NCI-H2107 (cell line): ENCODE measurements at places on chromosomes 5 and 9.

DNA sequence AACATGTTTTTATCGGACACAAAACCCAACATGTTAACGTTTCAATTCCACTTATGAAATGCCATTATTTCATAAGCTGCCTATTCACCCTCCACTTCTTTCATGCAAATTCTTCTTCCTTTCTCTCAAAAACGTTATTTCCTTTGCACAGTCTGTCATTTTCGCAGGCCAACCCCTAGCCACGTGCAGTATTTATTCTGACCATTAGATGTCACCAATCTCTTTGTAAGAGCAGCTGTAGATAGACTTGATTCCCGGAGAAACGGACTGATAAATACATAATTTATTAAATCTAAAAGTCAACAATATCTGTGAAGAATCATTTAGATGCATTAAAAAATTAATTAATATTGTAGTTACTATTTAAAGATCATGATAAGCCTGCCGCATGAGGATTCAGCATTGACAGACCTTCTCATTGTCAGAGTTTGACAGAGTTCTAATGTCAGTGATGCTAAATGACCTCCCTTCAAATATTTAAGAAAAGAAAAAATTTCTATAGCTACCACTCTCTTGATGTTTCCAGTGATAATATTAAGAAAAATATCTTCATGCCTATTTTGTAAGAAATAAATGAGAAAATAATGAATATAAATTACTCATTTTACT is 933.6 kb downstream of the CDH12 start:
- no peak for DNase-seq

GRCh38 chr5:118891252-118891651 is 97.1 kb downstream of the DTWD2 start:
- no peak for DNase-seq

DNA sequence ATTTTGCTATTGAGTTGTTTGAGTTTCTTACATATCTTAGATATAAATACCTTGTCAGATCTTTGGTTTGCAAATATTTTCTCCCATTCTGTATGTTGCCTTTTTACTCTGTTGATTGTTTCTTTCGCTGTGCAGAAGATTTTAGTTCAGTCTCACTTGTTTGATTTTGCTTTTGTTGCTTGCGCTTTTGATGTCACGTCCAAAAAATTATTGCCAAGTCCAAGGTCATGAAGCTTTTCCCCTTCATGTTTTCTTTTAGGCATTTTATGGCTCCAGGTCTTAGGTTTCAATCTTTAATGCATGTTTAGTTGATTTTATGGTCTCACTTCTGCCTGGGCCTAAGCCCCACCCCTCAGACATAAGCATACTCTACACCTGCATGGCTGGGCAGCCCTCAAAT is 131.5 kb upstream of the TNC start:
- DNase-seq: no peak

GRCh38 chr9:35481347-35481975 is 8.4 kb upstream of the RUSC2 start:
- DNase-seq: peak; percentile 8

GRCh38 chr9:22863736-22864135 is 417.1 kb downstream of the DMRTA1 start:
- no peak for DNase-seq

- DNase-seq: no peak
These were observed 536.9 kb downstream of the CDH12 start for GRCh38 chr5:22316294-22316693.

- no peak for DNase-seq
These were observed 161.5 kb upstream of the DMAC1 start for GRCh38 chr9:7961076-7961475.

GRCh38 chr5:61534481-61535267 is 202.6 kb downstream of the ZSWIM6 start:
- DNase-seq: no peak

GRCh38 chr5:108505608-108506007 is 123.7 kb upstream of the FBXL17 start:
- DNase-seq: no peak

DNA sequence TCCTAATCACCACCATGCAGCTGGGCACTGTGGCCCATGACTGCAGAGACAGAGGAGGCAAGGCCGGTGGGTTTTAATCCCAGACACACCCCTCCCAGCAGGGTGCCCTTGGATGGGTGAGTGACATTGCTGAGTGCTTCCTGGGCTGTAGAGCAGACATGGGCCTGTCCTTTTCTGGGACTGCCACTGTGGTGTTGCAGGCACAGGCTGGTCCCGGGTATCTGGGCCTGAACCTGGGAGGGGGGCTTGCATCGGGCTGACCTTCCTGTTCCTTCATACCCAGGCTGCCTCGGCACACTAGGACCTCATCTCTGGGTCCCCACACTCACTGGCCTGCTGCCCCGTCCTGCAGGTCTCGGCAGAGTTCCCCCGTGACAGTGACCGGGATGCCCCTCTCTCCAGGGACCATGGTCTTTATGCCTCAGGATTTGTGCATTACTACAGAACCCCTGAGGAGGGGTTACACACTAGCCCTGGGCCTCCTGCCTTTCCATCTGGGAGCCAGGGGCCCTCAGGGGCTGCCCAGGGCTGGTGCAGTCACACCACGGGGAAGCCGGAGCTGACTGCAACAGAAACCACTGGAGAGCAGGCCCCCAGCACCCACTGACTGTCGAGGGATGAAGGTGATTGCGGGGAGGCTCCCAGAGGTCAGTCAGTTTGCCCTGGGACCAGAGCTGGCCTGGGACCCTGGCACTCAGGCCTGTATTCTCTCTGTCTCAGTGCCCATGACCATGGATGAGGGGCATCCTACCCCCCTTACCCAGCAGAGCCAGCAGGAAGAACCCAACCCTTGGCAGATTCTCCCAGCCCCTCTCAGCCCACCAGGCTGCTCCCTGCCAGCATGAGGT is 8.9 kb upstream of the SLC25A48 start:
- DNase-seq: no peak

- no peak for DNase-seq
These were observed 470.6 kb downstream of the PRDM9 start for GRCh38 chr5:23977997-23978396.

GRCh38 chr9:99966716-99967115 is 60.3 kb downstream of the STX17 start:
- no peak for DNase-seq

GRCh38 chr5:83404182-83404716 is 67.3 kb upstream of the VCAN start:
- DNase-seq: no peak

DNA sequence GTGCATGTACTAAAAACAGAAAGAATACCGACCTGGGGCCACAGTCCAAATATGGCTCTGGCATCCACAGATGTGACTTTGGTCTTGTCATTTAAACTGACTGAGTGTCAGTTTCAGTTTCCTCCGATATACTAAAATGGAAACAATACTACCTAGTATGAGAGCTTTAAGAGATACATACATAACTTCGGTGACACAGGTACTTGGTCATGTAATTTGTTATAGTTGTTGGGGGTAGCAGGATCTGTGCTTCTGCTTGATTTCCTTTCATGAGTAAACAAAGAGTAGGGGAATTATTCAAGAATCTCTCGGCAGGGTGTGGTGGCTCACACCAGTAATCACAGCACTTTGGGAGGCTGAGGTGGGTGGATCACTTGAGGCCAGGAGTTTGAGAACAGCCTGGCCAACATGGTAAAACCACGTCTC is 32.1 kb downstream of the MTMR12 start:
- no peak for DNase-seq

- DNase-seq: no peak
These were observed 4.1 kb downstream of the IL4 start for GRCh38 chr5:132677682-132678400.

GRCh38 chr5:115262011-115262320 is 711 bp downstream of the PGGT1B start:
- DNase-seq: no peak

- DNase-seq: no peak
These were observed 337.5 kb downstream of the NR2F1-AS1 start for GRCh38 chr5:93243481-93243880.

GRCh38 chr9:76687861-76688391 is 76.3 kb upstream of the PCA3 start:
- DNase-seq: no peak

GRCh38 chr5:158381614-158382160 is 522.7 kb upstream of the CLINT1 start:
- DNase-seq: no peak

GRCh38 chr5:137328463-137328862 is 170.7 kb downstream of the SPOCK1 start:
- no peak for DNase-seq

GRCh38 chr9:34171753-34172535 is 6.9 kb upstream of the UBAP1 start:
- DNase-seq: no peak

DNA sequence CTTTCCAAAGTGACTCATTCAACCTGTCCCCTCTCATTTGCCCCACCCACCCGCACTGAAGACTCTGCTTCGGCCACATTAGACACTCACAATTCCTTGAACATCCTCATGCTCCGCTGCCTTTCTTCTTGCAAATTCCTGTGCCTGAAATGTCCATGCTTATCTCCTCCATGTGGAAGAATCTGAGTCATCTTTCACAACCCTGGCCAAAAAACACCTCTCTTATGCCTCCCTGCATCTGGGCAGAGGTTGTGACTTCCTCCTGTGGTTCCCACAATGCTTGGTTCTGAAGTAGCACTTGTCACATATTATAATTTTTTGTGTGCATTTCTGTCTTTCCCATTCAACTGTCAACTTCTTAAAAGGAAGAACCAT is 238.6 kb downstream of the ENC1 start:
- DNase-seq: no peak

DNA sequence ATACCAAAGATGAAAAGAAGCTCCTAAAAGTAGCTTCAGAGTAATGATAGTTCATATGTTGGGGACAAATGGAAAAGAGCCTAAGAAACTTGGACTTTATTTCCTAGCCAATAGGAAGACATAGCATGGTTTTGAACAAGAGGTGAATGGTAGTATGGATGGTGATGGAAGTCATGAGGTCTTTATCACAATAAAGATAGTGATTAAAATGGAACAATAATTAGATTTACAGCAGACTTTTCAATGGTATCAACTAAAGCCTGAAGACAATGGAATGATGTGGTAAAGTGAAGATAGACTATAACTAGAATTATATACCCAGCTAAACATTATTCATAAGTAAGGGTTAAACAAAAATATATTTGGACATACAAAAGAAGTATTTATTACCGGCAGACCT is 131.2 kb downstream of the RAB3C start:
- no peak for DNase-seq

DNA sequence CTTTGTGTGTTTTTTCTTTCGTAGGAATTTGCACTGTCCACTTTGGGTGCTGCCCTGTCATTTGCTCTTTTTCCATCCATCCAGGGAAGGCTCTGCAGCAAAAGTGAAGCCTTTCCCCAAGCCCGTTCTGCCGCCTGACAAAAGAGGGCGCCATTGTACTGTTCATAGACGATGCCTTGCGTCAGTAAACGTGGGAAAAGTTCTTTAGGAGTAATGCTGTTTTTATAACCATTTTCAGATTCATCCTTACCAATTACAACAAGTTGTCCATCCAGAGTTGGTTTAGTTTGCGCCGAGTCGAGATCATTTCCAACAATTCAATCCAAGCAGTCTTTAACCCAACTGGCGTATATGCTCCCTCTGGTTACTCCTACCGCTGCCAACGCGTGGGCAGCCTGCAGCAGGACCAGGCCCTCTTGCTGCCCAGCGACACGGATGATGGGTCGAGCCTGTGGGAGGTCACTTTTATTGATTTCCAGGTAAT is 34.3 kb upstream of the RPS23 start:
- DNase-seq: peak; percentile 3

GRCh38 chr9:121443981-121444380 is 55.7 kb downstream of the GGTA1 start:
- DNase-seq: no peak

DNA sequence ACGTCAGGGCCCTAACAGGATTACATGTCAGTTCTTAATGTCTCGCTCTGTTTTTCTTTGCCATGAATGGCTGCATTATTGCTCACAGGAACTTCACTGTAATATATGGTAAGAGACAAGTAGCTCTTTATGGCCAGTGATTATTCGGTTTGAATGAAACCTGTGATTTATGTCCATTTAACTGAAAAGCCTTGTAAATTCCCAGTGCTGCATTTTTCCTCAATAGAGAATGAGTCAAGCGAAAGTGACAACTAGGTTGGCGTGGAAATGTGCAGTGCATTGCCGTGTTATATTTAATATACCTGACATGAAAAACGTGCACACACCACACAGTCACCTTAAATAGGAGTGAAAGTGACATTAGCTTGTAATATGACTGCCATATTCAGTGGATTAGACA is 163.1 kb downstream of the PBX3 start:
- no peak for DNase-seq

- DNase-seq: no peak
These were observed 179.0 kb upstream of the SGCD start for GRCh38 chr5:156147944-156148285.

- DNase-seq: no peak
These were observed 974 bp downstream of the HEMGN start for GRCh38 chr9:97936998-97937397.

- no peak for DNase-seq
These were observed 30.9 kb downstream of the GRAMD2B start for GRCh38 chr5:126454081-126454480.

DNA sequence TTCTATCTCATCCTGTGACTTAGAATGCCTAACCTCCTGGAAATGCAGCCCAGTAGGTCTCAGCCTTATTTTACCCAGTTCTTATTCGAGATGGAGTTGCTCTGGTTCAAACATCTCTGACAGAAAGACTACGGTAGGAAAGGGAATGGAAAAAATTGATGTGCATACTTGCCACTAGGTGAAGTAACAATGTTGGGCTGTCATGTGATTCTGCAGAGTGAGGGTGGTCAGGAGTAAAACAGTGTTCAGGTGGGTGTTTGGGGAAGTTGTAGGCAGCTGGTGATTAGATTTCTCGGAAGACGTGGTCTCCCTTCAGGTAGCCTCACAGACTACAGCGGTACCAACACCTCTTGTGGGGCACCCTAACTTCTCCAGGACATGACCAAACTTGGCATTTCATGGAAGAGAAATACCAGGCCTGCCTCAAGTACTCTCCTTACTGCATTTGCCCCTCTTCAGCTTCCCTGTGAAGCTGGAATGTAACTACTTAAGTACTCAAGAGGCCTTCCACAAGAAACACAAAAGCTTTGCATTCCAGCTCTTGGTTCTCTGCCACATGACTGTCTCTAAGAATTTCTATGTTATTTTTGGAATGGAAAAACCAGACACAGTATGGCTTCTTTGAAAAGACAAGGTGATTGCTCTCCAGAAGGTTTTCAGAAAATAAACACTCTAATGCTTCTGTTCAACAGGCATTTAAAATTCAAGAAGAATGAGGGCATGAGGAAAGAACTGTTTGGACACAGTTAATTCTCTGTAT is 17.4 kb upstream of the ENTREP1 start:
- DNase-seq: no peak

- no peak for DNase-seq
These were observed 254.7 kb upstream of the TRPC7 start for GRCh38 chr5:136620016-136620419.

DNA sequence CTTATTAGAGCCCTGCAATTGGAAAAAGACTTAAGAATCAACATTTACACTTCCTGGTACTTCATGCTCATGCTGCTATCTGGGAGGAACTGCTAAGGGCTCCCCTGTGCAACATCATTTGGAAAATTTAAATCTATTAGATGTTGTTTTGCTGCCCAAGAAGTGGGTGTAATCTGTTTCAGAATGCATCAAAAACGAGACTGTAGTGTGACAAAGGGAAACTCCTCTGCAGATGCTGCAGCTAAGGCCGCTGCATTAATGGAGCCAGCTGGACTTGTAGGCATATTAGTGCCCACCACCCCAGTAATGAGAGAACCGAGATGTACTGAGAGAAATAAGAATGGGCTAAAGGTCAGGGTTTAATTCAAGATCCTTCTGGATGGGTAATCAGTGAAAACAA is 11.1 kb upstream of the PAIP1 start:
- no peak for DNase-seq
